ENCODE measurements at places on chromosomes 3 and 15.

- no peak for DNase-seq
These were observed 50.2 kb downstream of the NOX5 start for GRCh38 chr15:69064649-69065048.

GRCh38 chr15:66172324-66172980 is 81.1 kb downstream of the MEGF11 start:
- no peak for DNase-seq

GRCh38 chr3:117349566-117349965 is 640.0 kb downstream of the TUSC7 start:
- no peak for DNase-seq

- DNase-seq, result no peak
These were observed 226.6 kb upstream of the HES1 start for GRCh38 chr3:193909387-193909786.

GRCh38 chr15:27077790-27078189 is 106.8 kb downstream of the GABRG3 start:
- no peak for DNase-seq

GRCh38 chr3:39445927-39446326 is 21.6 kb upstream of the MOBP start:
- DNase-seq, result no peak

DNA sequence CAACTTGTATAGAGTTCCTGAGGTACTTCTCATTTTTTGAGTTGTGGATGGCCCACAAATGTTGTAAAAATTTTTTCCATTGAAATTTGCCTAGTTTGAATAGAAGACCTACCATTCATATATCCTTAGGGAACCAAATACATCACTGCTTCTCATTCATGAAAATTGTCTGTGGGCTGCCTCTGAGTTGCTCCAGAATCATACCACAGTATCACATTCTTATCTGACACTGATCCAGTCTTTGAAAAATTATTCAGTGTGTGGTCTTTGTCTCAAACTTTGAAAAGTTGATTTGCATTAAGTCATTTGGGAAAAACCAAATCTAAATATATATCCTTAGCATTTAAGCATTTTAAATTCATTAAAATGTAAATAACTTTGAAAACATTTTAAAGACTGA is 321.1 kb downstream of the LSAMP start:
- DNase-seq, result no peak

GRCh38 chr3:53740956-53741355 is 105.3 kb downstream of the CHDH start:
- DNase-seq, result no peak

GRCh38 chr15:100951965-100952364 is 32.8 kb downstream of the LRRK1 start:
- no peak for DNase-seq

DNA sequence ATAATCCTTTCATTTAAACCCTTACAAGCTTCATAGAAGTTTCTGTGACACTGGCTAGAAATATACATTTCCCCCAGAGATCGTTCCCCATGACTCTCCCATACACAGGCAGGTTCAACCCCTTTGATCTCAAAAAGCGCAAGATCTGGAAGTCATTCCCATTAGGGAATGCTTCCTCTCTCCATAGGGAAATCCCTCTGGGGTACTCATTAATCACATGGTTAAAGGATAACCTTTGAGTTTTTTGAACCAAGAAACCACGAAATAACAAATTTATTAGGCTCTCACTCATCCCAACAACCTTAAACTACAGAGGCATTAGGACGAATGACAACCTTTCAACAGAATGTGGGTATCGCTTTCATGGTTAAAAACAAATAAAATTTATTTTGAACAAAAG is 211.9 kb upstream of the PRICKLE2 start:
- DNase-seq, result no peak

GRCh38 chr3:42005401-42005800 is 43.5 kb upstream of the ULK4 start:
- DNase-seq, result no peak
